Posterior cingulate gyrus (tissue), 11 donors: ENCODE measurements at places on chromosomes 3 and 15.

GRCh38 chr3:114929971-114930732 lies 216.9 kb downstream of the ZBTB20 start:
- no peak for DNase-seq

- DNase-seq = no peak
Observed at GRCh38 chr15:57485869-57486268, 105.8 kb upstream of the MYZAP start.

GRCh38 chr3:28556195-28556594 lies 207.6 kb upstream of the AZI2 start:
- DNase-seq = no peak

GRCh38 chr3:142943349-142943748 lies 20.1 kb downstream of the PAQR9 start:
- DNase-seq = no peak

DNA sequence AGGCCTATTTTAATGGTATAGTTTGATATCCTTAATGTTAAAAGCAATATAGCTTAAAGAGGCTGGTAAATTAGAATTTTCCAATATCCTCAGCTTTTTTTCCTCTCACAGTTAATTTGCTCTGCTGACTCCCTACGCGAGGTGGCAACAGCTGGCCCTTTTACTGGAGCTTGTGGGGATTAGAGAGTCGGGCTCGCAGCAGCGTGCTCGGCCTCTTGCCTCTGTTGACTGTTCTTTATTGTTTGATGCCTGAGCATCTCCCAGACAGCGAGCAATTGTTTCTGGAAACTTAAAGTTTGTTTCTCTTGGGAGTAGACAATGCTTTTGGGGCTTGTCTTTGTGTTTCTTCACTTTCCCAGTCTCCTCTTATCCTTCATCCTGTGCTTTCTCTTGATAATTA lies 80.8 kb downstream of the OPA1 start:
- peak; percentile 57 for DNase-seq

DNA sequence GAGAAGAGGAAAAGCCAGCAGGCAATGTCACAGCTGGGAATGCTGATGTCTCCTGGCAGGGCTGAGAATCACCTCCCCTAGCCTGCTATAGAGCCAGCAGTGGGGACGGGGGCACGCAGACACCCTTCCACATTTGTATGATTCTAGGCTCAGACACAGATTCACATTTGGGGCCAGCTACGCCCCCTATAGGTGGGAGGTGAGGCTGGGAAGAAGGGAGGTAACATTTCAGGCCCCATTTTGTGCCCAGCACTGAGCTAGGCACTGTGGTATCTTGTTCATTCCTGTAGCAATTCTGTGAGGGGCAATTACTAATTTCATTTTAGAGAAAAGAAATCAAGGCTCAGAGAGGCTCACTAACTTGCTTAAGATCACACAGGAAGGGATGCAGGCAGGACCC lies 15.9 kb upstream of the ACAD9 start:
- DNase-seq = no peak

DNA sequence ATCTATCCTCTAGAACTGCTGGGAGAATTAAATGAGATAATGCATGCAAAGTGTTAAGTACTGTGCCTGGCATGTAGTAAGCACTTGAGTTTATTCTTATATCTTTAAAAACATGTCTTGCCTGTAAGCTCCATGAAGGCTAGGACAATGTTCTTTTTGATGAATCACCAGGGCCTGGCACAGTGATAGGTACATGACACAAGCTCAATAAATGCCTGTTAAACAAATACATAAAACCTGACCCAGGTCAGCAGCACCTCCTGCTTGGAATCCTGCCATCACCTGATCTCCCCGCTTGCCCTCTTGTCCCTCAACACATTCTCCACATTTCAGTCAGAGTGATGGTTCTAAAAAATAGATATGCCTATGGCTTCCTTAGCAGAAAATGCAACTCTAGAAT lies 186.8 kb downstream of the CHST2 start:
- no peak for DNase-seq

DNA sequence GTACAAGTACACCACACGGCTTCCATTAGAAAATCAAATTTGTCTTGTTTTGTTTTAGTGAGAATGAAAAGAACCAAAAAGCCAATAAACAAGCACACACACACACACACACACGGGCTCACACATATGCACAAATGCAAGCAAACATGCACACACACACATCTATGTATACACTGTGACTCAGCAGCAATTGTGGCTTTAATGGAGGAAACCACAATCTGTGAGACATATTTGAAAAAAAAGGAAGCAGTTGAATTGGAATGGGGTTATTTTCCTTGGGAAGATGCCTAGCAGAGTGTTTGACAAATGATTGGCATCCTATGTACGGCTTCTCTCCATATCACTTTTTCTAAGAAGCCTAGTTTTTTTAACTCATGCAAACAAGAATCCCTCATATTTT lies 201.1 kb upstream of the ARRDC4 start:
- no peak for DNase-seq

DNA sequence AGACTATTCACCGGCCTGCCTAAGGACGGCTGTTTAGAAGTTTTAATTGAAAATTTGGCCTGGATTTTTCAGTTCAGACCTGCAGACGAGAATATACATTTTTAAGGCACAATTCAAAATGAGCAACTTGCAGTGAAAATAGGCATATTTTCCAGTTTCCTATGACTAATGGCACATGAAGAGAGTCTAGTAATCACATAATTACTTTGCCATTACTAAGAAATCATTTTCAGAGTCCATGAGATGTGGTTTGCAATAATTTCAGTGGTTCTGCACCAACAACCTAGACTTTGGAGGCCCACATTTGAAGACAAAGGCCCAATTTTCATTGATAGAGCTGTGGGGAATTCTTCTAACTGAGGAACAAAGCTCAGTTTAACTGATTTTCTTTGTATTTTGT lies 205.3 kb downstream of the SOX2 start:
- no peak for DNase-seq

- DNase-seq = peak; percentile 18
Observed at GRCh38 chr15:68213991-68214837, 9.1 kb upstream of the CALML4 start.

DNA sequence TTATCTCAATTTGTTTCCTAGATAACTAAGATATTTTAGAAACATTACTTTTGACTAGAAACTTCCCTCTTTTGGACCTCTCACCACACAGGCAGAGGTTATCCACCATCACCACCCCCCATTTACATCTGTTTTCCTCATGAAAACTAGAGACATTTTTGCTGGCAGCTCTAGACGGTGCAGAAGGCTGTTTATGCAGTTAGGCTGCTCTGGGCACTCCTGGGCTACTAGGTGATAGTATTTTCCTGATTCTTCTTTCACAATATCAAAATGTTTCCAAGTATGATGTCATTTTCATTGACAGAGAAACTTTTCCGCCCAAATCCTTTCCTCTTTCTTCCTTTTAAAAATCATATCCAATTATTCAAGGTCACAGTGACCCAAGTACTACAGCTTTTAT lies 67.1 kb downstream of the PLOD2 start:
- no peak for DNase-seq

DNA sequence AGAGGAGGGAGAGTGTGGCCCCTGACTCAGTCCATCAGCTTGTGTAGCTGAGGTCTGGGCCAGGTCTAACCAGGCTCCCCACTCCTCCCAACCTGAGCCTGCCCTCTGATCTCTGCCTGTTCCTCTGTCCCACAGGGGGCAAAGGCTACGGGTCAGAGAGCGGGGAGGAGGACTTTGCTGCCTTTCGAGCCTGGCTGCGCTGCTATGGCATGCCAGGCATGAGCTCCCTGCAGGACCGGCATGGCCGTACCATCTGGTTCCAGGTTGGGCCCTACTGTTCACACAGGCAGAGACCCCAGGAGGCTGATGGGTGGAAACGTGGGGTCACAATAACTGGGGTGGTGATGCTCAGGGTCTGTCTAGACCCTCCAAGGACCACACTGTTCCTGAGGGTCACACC lies 6.8 kb downstream of the NEIL1 start:
- no peak for DNase-seq

- no peak for DNase-seq
Observed at GRCh38 chr3:10855871-10856662, 40.0 kb downstream of the SLC6A11 start.

DNA sequence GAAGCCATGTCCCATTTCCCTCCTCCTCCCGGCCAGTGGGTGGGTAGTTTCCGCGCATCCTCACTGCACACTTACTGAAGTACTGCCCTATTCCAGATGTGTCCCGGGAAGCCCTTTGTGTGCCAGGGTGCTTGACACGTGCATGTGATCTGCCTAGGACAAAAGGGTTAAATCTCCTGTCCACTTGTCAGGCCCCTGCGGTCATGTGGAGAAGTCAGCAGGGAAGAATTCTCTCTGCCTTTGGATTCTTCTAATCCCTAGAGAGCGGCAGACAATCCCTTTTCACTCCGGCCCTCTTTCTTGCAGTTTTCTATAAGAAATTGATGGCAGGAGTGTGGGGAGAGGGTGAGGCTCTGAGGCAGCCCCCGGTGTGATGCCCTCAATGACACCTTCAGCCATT lies 19.8 kb downstream of the ST8SIA2 start:
- no peak for DNase-seq

DNA sequence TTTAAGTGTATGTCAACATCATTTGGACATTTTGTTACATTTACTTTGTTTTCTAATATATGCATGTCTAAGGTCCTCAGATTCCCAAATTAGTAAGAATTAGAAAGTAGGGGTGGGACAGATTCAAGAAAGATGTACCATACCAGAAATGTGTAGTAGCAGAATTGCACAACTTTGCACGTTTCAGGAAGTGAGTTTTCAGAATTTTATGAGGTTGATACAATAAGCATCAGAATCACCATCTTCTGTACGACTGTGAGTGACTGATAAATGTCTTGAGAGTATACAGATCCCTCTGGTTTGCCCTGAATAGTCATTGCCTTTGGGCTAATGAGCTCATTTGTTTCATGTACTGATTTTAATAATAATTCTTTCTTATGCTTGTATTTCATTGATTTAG lies 9.3 kb downstream of the ARIH2 start:
- DNase-seq = no peak

- peak; percentile 91 for DNase-seq
Observed at GRCh38 chr15:66080717-66081398, 172.7 kb downstream of the MEGF11 start.

GRCh38 chr3:113304102-113304501 lies 92.7 kb downstream of the BOC start:
- DNase-seq = no peak

DNA sequence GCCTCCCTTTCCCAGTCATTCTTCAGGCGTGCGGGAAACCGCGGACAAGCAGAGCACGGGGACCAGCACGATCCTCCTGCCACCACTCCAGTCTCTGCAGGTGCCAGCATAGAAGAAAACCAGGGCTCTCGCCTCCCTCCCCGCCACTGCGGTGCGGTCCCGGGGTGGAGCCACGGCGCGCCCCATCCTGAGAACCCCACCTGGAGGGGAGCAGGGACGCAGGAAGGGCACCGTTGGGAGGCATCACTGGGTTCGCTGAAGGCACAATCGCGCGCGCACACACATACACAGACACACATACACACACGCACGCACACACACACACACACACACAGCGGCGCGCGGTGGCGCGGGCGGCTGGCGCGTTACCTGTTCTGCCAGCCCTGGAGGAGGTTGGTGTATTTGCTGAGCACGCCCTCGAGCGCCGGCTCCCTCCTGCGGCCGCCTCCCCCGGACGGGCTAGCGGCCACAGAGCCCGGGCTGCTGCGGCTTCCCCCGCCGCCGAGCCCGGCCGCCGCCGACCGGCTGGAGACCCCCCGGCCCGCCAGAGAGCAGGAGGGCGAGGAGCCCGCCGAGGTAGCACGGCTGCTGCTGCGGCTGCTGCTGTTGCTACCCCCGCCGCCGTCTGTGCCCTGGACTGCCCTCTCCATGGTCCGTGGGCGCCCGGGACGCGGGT lies 394 bp downstream of the OSBPL10 start:
- peak; percentile 48 for DNase-seq

GRCh38 chr15:33874156-33874555 lies 94.1 kb upstream of the CHRM5 start:
- DNase-seq = no peak

DNA sequence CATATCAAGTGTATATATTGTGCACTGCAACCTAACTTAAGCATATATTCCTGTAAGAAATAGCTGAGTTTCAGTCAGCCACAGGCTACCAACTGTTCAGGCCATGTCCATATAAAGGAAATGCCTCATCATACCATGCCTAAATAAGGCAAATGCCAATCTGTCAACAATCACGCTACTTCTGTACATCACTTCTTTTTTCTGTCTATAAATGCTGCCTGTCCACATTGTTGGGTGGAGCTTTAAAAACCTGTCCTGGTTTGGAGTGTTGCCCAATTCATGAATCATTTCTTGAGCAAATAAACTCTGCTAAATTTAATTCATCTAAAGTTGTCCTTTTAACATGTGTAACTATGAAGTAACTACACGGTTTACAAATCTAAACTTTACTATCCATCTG lies 1091.9 kb downstream of the NSUN3 start:
- no peak for DNase-seq

GRCh38 chr15:65085207-65085753 lies 8.7 kb downstream of the KBTBD13 start:
- no peak for DNase-seq

- DNase-seq = no peak
Observed at GRCh38 chr3:184571750-184572377, 10.3 kb downstream of the EPHB3 start.

- DNase-seq = no peak
Observed at GRCh38 chr15:79987569-79987955, 16.6 kb upstream of the BCL2A1 start.

DNA sequence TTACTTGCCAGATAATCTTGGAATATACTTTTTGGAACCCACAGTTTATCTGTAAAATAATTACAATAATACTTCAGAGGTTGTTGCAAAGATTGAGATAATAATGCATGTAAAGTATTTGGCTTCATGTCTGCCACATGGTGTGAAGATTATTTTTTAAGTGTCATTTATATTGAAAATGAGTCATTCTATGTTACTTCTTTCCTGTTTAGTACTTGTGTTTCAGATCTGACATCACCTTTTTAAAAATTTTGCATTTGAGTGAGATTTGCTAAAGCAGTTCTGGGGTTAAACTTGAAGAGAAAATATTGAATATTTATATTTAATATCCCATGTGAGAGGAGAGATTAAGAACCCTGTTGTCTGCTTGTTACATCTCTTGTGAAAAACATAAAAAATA lies 31.2 kb downstream of the IQGAP1 start:
- no peak for DNase-seq

DNA sequence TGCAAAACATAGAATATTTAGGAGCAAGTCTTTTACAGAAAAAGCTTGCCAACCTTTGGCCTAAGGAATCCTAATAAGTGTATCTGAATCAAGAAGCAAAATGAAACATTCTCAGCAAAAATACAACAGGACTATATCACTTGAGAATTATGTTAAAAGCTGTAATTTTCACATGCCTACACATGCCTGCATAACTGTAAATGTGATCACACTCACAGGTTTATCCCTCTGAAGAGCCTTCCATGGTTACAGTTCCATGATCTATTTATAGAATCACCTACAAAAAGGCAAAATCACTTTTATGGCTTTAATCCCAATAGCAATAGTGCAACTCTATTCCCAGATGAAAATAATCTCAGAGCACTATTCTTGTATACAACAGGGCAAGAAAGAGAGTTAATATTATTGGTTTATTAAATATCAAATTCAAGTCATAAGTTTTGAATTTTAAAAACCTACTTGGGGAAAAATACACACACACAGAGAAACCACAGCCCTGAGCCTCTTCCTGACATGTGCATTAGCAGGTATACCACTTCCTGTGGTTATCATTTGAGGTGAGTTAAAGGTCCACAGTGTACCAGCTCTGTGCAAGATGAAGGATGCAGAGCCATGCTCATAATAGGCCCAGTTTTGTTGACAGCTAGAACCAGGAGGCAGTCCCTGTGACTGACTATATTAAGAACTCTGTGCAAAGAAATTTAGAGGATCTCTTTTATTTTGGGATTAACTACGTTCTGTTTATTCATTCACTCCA lies 252.5 kb upstream of the TGFBR2 start:
- no peak for DNase-seq

- no peak for DNase-seq
Observed at GRCh38 chr3:157618075-157618760, 115.0 kb upstream of the VEPH1 start.
